ENCODE measurements at places on chromosomes 1 and 21.

DNA sequence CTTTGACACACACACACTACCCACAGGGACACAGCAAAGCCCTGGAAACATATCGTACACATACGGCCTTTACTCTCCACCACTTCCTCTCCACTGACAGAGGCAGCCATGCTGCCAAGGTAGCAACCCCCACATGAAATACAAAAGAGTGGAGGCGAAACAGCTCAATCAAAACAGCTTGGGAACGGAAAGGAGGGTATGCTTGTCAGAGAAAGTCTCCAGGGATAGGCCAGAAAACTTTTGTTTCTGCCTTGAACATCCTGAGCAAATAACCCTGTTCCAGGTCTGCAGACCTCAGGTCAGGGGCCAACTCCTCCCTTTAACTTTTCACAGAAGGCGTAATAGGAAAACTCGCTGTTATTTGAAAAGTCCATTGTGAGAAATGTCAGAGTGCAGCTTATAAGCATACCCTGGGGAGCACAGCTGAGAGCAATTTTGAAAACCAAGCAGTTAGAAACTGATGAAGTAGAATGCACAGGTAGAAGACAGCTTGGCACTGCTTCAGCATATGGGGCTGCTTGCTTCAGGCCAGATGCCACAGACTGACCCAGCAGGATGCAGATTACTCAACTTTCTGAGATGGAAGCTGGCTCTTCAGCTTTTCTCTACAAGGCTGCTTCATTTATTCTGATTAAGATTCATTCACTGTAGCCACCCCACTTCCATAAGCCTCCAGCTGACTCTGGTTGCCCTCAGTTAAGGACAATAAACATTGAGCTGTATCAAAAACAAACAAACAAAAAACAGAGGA lies 18.0 kb downstream of the KIAA0319L start:
- DNase-seq, result no peak

DNA sequence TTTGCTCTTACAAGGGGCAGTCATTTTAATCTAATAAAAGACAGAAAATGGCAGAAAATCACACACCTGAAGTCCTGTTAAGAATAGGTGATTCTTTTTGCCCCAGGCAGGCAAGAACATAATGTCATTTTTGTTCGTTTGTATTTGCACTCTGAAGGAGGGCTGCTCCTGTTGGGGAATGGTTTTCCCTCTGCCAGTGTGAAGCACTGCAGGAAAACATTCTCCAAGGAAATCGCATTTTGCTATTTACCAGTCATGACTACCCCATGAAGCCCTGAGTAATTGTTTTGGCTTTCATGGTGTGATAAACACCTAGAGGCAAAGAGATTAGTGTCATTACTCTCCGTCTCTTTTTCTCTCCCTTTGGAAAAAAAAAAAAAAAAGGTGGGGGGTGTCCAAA lies 345.5 kb downstream of the NTNG1 start:
- no peak for DNase-seq

DNA sequence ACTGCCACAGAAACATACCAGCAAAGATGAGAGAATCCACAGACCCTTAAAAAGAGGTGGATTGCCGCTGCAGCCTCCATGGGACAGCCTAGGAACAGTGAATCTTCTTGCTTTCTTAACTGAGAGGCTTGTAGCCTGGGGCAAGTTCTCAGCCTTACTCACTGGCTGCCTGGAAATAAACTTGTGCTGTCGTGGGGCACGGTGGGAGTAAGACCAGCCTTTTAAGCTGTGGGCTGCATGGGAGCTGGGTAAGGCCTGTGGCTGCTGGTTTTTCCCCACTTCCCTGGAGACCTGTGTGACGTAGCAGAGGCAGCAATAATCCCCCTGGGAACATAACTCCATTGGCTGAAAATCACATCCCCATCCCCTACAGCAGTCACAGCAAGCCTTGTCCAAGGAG lies 30.8 kb downstream of the CD2 start:
- no peak for DNase-seq

DNA sequence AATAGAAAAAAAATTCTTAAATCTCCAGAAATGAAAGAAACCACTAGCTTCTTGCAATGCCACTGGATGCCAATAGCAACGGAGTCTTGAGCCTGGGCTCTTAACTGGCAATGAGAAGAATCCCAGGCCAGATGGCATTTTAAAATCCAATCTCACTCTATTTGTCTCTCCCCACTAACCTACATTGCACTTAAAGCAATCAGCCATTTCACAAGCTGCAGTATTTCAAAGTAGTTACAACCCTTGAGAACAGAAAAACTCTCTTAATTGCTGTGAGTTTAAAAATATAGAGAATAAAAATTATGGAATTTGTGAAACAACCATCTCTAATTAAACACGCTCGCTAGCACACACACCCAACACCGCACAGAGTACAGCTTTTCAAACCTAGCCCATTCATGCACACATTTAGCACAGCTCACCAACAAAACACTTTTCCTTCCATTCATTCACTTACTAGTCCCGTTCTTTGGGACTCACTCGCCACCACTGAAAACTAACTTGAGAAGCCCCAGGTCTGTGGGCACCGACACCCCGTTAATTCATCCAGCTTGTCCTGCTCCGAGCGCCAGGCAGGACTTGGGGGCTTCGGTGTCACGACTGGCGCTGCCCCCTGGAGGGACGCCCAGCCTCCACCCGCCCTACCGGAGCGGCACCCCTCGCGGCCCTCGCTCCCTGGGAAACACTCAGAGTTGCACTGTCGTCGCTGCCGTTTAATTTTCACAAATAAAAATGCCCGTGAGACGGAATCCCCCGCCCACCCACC lies 1.0 kb downstream of the DDAH1 start:
- no peak for DNase-seq

- DNase-seq, result no peak
Measured at GRCh38 chr1:35835398-35835797, 27.6 kb downstream of the AGO4 start.

- DNase-seq, result no peak
Measured at GRCh38 chr1:60978421-60979357, 103.7 kb upstream of the NFIA start.

DNA sequence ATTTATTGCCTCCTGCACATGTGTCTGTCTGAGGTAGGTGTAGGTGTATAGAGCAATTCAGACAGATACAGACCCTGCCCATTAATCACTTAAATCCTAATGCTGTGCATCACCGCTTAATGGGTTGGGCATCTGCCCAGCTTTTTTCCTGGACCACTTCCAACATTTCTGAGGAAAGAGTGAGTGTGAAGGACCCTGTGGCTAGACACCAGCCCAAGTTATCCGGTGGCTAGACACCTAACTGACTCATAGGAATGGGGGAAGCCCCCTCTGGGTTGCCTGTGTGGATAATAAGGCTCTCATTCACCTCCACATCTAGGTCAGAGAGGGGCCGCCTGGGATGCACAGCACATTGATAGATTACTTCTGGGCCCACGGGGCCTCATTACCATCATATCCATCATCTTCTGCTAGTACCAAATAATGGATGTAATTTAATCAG lies 121.1 kb upstream of the RAVER2 start:
- DNase-seq, result no peak

- DNase-seq, result no peak
Measured at GRCh38 chr1:85128316-85128715, 72.5 kb downstream of the SYDE2 start.

GRCh38 chr1:82269431-82269830 lies 468.7 kb downstream of the ADGRL2 start:
- no peak for DNase-seq

- DNase-seq, result no peak
Measured at GRCh38 chr1:115536279-115536816, 105.4 kb upstream of the VANGL1 start.

DNA sequence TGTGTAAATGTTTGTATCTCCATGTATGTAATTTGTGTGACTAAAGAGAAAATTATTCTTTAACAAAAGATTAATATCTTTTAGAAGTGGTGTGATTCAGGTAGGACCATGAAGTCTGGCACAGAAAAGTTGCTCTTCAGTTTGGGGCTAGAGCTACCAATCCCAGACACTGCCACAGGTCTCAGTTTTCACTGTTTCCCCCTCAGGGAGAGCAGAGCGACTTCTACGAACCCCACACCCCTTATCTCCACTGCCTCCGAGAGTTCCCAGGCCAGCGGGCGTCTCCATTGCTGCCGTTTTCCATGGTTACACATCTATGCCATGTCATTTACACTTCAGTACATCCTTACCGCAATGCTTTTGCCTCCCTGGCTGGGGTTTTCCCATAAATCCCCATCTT lies 93.0 kb upstream of the SMYD2 start:
- no peak for DNase-seq

DNA sequence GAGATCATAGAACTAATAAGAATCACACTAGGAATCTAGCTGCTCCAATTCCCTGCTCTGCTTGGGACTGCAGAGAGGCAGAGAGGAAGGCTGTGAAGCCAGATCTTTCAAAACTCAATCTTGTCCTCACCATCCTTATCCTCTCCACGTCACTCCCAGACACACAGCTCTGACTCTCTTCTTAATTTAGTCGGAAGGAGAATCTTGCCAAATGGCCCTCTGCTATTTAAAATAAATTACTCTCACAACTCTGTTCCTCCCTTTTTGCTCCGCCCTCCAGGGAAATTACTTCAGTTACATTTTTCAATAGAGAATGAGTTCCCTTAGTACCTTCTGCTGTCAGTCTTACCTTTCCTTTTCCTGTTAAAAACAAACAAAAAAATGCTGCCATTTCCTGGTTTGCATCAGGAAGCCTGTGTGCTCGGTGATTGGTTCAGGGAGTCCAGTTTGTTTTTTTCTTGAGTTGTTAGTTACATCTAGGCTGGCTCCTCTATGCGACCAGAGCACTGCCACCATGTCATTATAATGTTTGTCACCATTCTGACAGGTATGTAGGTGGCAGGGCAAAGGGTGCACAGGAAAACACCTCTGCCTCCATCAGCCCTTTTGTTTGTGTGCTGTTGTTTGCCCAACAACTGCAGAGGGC lies 80.1 kb downstream of the FCRL5 start:
- DNase-seq, result no peak

GRCh38 chr1:44263568-44264450 lies 50.5 kb downstream of the DMAP1 start:
- no peak for DNase-seq

DNA sequence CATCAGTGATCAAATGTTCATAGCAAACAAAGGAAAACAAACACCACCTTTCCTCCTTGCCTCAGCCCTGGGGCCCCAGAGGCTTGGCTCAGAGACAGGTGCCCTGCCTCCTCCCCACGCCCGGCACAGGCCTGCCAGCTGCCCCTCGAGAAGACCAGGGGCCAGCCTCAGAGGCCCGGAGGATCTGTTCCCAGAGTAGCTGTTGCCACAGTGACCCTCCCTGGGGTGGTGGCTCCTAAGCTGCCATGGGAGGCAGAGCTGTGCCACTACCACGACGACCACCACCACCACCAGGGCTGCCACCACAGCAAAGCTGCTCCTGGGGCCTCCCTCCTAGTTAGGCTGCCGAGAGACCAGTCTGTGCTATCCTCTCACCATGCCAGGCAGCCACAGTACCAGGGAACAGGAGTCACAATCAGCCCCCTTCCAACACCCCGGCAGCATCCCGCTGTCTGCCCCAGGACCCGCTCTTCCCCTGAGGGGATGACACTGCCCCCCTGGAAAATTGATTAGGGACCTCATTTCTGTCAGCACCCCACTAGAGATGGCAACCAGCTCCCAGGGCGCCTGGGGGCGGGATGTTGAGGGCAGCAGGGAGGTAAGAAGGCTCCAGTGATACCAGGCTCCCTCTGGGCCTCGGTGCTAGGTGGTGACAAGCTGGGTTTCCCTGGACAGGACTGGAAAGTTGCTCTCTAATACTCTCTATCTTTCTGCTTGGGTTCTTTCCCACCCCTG lies 30.5 kb downstream of the KCNC4 start:
- no peak for DNase-seq

GRCh38 chr1:23029337-23029736 lies 10.1 kb downstream of the KDM1A start:
- DNase-seq, result no peak

GRCh38 chr1:57860325-57860724 lies 436.5 kb upstream of the DAB1 start:
- no peak for DNase-seq

GRCh38 chr1:90963651-90964050 lies 58.2 kb downstream of the ZNF644 start:
- DNase-seq, result no peak

DNA sequence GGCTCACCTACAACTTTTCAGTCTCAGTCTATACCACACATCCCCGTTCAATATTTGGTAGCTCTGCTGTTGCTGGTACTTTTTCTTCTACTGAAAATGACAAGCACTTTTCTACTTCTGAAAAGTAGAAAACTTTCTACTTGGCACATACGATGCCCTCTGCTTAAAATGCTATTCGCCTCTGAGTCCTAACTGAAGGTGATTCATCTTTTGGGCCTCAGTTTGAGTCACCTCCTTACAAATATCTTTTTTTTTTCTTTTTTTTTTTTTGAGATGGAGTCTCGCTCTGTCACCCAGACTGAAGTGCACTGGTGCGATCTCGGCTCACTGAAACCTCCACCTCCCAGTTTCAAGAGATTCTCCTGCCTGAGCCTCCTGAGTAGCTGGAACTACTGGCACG lies 136.0 kb upstream of the CYYR1 start:
- no peak for DNase-seq

DNA sequence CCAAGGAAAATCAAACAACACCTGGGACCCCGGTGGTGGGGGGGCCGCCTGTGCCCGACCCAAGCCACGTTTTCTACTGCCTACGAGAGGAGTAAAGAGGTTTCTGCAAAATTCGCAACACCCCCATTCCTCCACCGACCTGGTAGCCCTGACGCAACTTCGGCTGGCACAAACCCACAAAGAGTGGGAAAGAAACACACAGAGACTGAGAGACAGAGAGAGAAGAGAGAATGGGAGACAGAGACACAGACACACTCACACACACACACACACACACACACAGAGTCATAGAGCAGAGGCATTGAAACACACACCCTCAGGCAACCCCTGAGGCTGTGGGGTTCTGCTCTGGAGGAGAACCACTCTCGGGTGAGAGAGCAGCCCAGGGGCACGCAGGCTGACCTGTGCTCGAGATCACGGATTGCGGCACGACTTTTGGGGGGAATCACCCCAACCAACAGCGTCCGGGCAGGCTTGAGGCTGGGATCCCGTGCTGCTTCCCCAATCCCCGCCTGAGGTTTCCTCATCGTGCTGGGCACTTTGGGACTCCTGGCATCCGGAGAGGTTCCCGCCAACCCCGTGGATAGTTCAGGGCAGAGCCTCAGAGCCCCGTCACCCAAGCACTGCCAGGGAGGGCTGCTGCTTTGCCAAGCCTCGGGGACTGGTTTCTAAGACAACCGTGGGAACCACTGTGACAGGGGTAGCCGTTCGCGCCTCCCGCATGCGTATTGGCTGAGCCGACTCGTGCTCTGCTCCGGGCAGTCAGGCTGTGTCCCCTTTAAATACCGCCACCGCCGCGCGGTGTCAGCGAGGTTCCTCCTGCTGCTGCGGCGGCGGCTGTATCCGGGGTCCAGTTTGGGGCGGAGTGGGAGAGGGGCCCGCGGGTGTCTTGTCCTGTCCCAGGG lies 682.4 kb upstream of the TPTE start:
- no peak for DNase-seq

DNA sequence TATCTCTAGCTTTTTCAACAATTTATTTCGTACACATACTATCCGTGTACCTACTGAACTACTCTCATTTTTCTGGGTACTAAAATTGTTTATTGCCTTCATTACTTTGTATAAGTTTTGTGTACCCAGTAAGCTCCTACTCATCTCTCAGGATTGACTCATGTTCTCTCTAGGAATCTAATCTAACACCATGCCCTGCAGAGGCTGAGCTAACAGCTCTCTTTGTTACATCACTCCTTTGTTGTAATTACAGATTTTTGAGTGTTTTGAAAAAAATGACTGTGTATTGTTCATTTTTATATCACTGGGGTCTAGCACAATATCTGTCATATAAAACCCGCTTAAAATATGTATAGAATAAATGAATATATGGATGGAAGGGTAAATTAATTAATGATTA lies 167.1 kb downstream of the ATP6V1G3 start:
- DNase-seq, result no peak

GRCh38 chr1:234729561-234730474 lies 119.8 kb upstream of the IRF2BP2 start:
- no peak for DNase-seq
